ENCODE measurements at places on chromosomes 13 and 19.

- DNase-seq, result no peak
Observed at GRCh38 chr13:70612881-70613280, 504.6 kb upstream of the KLHL1 start.

- DNase-seq, result no peak
Observed at GRCh38 chr13:104411141-104411765, 1345.0 kb upstream of the SLC10A2 start.

DNA sequence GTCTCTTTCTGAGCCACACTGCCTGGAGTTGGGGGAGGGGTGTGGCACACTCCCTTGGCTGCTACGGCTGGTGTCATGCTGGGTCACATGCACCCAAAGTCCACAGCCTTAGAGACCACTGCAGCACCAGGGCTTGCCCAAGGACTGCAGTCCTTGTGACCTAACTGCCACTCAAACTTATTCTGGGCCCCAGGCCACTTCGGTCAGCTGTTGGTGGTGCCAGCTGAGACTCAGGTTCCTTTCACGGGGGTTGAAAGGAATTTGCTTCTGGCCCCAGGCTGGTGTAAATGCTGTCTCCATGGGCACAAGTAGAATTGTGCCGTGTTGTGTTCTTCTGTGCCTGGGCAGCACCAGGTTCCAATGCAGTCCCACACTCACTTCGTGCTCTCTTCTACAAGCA lies 9.5 kb upstream of the VN1R1 start:
- DNase-seq, result no peak

GRCh38 chr19:2495130-2495641 lies 19.3 kb downstream of the GADD45B start:
- peak; percentile 42 for DNase-seq

- peak; percentile 95 for DNase-seq
Observed at GRCh38 chr13:114099191-114099590, 33.2 kb downstream of the RASA3 start.

DNA sequence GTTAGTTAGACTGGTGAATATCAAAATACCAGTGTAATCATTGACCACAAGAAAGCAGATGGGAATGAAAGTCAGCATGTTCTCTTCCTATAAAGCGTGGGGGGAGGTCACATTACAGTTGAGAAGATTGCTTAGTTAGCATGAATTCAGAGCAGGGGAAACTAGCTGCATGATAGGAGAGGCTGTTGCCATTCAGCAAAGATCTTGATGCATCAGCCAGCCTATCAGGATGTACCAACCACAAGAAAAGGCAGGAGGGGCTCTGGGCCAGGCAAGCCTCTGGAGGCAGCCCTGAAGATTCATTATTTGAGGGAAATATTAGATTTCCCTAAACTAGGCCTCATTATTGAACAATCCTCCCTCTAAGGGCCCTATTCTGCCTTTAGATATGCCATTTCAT lies 5.0 kb upstream of the MTMR6 start:
- DNase-seq, result peak; percentile 52

GRCh38 chr19:18978616-18979015 lies 37.6 kb upstream of the HOMER3 start:
- no peak for DNase-seq

DNA sequence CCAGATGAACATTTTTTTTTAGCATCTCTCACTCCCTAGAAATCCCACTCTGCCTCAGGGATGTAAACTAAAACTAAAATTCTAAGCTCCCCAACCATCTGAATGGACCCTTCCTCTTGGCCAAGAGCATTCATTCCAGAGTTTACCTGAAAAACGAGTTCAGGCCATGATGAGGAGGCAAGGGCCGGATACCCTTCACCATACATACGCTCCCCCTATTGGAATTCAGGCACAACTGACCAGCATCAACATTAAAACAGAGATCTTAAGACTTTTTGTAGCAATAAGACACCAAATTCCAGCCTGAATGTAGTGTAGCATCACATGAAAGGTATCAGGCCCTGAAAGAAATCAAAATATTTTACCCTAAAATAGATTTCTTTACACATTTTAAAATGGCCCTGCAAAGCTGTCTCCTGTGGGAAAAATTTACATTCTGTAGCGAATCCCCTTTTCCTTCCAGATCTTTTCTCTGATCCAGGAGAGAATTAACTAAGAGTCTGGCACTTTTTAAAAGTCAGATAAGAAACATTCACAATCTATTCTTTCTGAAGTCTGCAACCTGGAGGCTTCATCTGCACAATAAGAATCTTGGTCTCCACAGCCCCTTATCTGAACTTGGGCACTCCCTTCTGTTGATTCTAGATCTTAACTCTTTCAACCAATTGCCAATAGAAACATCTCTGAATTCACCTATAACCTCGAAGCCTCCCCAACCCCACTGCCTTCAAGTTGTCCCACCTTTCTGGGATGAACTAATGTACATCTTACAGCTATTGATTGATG lies 888.5 kb downstream of the UQCRFS1 start:
- DNase-seq, result no peak

Data from fibroblast of mammary gland (primary cell).